WTC11 (cell line): ENCODE measurements at places on chromosomes 5 and 9.

GRCh38 chr9:134671341-134672113, 29.9 kb downstream of the COL5A1 start:
- DNase-seq, result no peak
- no peak overlapping the region for H3K4me3 ChIP-seq
- no peaks in the 10 kb centered on the region for H3K27me3 ChIP-seq

- no peak overlapping the region for H3K4me3 ChIP-seq
- H3K27me3 ChIP-seq, result no peaks in the 10 kb centered on the region
These were observed 590.0 kb upstream of the DMAC1 start for GRCh38 chr9:8389531-8389930.

DNA sequence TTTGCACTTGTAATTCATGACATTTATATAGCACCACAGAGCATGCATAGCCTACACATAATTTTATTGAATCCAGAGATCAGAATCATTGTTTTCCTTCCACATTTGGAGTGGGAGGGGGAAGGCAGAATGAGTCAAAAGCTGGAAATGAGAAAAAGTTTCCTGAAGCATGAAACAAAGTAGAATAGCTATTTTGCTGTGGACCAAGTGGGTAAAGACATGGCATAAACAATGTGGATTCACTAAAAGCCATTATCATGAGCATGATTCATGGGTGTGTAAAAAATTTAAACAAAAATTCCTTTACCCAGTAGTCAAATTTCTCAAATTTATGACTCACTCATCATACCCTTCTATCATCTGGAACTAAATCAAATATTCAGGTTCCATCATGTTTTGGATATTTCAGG, 97.9 kb downstream of the YIPF5 start:
- no peak overlapping the region for H3K27ac ChIP-seq
- H3K27me3 ChIP-seq, result no peaks in the 10 kb centered on the region; the same call in 1 of the 2 replicates
- peaks cover 8% of the 10 kb centered on the region for H3K36me3 ChIP-seq
- H3K4me3 ChIP-seq, result no peak overlapping the region
- DNase-seq, result no peak

GRCh38 chr5:8600843-8601242, 731.9 kb downstream of the MTRR start:
- H3K4me3 ChIP-seq, result no peak overlapping the region
- DNase-seq, result no peak
- peaks cover 3% of the 10 kb centered on the region; the same call in 1 of the 2 replicates for H3K27me3 ChIP-seq
- H3K36me3 ChIP-seq, result no peaks in the 10 kb centered on the region
- no peak overlapping the region for H3K27ac ChIP-seq

GRCh38 chr9:100724886-100725285, 147.0 kb downstream of the CAVIN4 start:
- DNase-seq, result no peak
- no peak overlapping the region for H3K4me3 ChIP-seq
- H3K27me3 ChIP-seq, result no peaks in the 10 kb centered on the region
- H3K27ac ChIP-seq, result no peak overlapping the region

- no peak for DNase-seq
- 0 out of 2 replicates have a peak overlapping the region, but pooled peaks have one; percentile 66 for H3K27ac ChIP-seq
- no peaks in the 10 kb centered on the region for H3K27me3 ChIP-seq
- peaks cover 19% of the 10 kb centered on the region for H3K4me1 ChIP-seq
- H3K36me3 ChIP-seq, result peaks cover 17% of the 10 kb centered on the region
- no peak overlapping the region for H3K4me3 ChIP-seq
These were observed 113.9 kb downstream of the SUSD1 start for GRCh38 chr9:112061152-112061740.

GRCh38 chr9:70257502-70257901, 1.3 kb upstream of the SMC5 start:
- peaks cover 44% of the 10 kb centered on the region for H3K4me1 ChIP-seq
- peaks cover 20% of the 10 kb centered on the region for H3K36me3 ChIP-seq
- H3K27ac ChIP-seq, result peak overlapping the region; percentile 5; the same call in 1 of the 2 replicates
- no peak for DNase-seq
- H3K4me3 ChIP-seq, result peak overlapping the region; percentile 4

- no peaks in the 10 kb centered on the region for H3K27me3 ChIP-seq
- H3K36me3 ChIP-seq, result peaks cover 36% of the 10 kb centered on the region
- no peak overlapping the region for H3K27ac ChIP-seq
These were observed 65.3 kb downstream of the CFAP95 start for GRCh38 chr9:69885931-69886330.

GRCh38 chr5:176180339-176180738, 57.9 kb upstream of the SIMC1 start:
- peaks cover 4% of the 10 kb centered on the region for H3K36me3 ChIP-seq
- H3K27me3 ChIP-seq, result peaks cover 51% of the 10 kb centered on the region
- H3K4me3 ChIP-seq, result no peak overlapping the region

- no peaks in the 10 kb centered on the region for H3K4me1 ChIP-seq
- no peak overlapping the region for H3K4me3 ChIP-seq
- no peaks in the 10 kb centered on the region for H3K36me3 ChIP-seq
- peak; percentile 36 for DNase-seq
- no peak overlapping the region for H3K27ac ChIP-seq
These were observed 500.0 kb upstream of the C9orf72 start for GRCh38 chr9:28073270-28073669.

- H3K4me3 ChIP-seq, result no peak overlapping the region
- peak overlapping the region; percentile 7; the same call in 1 of the 2 replicates for H3K27ac ChIP-seq
- H3K27me3 ChIP-seq, result peaks cover 9% of the 10 kb centered on the region
- DNase-seq, result peak; percentile 38
These were observed 82.4 kb downstream of the PTCH1 start for GRCh38 chr9:95434116-95435073.

DNA sequence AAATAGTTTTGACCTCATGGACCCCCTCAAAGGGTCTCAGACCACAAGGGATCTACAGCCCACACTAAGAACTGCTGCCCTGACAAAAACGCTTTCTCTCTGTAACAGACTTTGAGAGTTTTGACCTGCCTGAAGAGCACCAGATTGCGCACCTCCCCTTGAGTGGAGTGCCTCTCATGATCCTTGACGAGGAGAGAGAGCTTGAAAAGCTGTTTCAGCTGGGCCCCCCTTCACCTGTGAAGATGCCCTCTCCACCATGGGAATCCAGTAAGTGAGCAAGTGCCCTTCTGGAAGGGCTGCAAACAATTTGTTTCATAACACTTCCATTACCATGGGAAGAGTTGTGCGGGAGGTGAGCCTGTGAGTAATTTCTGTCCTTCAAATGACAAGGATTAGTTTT, 6.0 kb downstream of the PTTG1 start:
- no peak for DNase-seq
- no peak overlapping the region for H3K4me3 ChIP-seq
- H3K27me3 ChIP-seq, result no peaks in the 10 kb centered on the region
- H3K4me1 ChIP-seq, result peaks cover 21% of the 10 kb centered on the region

GRCh38 chr9:134936346-134937163, 18.8 kb upstream of the FCN1 start:
- H3K27me3 ChIP-seq, result no peaks in the 10 kb centered on the region
- no peak overlapping the region for H3K4me3 ChIP-seq
- no peaks in the 10 kb centered on the region for H3K36me3 ChIP-seq
- H3K4me1 ChIP-seq, result peaks cover 4% of the 10 kb centered on the region; the same call in 1 of the 2 replicates

DNA sequence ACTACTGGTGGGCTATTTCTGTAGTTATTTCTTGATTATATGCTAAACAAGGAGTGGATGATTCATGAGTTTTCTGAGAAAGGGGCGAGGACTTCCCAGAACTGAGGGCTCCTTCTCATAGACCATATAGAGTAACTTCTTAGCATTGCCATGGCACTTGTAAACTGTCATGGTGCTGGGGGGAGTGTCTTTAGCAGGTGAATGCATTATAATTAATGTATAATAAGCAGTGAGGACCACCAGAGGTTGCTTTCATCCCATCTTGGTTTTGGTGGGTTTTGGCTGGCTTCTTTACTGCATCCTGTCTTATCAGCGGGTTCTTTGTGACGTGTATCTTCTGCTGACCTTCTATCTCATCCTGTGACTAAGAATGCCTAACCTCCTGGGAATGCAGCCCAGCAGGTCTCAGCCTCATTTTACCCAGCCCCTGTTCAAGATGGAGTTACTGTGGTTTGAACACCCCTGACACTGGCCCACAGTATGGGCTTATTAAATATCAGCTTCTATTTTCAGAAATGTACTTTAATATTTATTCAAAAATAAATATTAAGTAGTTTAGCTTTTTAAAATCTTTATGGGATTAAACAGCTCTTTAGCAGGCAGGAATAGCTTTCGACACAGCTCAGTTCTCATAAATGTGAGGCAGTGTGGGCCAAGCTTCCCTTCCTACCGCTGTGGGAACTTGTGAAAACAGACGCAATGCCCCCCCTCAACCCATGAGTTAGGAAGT, 44.4 kb downstream of the GALNT12 start:
- H3K36me3 ChIP-seq, result no peaks in the 10 kb centered on the region; the same call in none of the 2 replicates
- no peak for DNase-seq
- no peak overlapping the region for H3K4me3 ChIP-seq
- H3K27ac ChIP-seq, result no peak overlapping the region
- H3K27me3 ChIP-seq, result no peaks in the 10 kb centered on the region
